ENCODE measurements at places on chromosomes 6 and 20. TPM values are rescaled to one million over a fixed set of nuclear protein-coding genes. Genes with fewer than 3 reads are reported as not detected.

GRCh38 chr20:52410731-52411234 lies 219.2 kb upstream of the ZFP64 start:
- DNase-seq: no peak
- H3K27me3 ChIP-seq: no peaks in the 10 kb centered on the region
- peak overlapping the region; percentile 30 for H3K4me3 ChIP-seq
- H3K4me1 ChIP-seq: peaks cover 62% of the 10 kb centered on the region
- peak overlapping the region; percentile 94 for H3K27ac ChIP-seq

C6orf58 gene
- not detected for total RNA-seq

DNA sequence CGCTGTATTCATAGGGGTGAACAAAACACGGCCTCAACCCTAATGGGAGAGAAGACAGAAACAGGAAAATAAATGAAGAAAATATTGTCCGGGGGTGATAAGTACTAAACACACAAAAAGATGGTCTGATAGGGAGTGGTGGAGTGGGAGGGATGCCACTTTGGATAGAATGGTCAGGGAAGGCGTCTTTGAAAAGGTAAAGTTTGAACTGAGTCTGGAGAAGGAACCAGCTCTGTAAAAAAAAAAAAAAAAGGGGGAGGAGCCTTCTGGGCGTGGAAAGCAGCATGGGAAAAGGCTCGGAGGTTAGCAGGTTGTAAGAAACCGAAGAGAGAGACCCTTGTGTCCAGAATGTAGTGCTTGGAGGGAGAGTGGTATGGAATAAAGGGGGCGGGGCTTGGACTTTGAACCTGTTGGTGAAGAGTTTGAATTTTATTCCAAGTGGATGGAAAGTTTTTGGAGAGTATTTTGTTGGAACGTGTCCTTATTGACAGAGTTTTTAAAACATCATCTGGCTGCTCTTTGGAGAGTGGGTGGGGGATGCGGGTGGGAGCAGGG lies 1.8 kb downstream of the CHMP4B start:
- peak overlapping the region; percentile 74 for H3K4me3 ChIP-seq
- H3K36me3 ChIP-seq: no peaks in the 10 kb centered on the region
- no peak for DNase-seq
- peaks cover 22% of the 10 kb centered on the region for H3K4me1 ChIP-seq
- H3K27me3 ChIP-seq: no peaks in the 10 kb centered on the region

GRCh38 chr6:10407674-10408054 lies 7.2 kb downstream of the TFAP2A start:
- no peak overlapping the region for H3K4me3 ChIP-seq
- no peak overlapping the region for H3K27ac ChIP-seq
- H3K4me1 ChIP-seq: peaks cover 10% of the 10 kb centered on the region
- H3K36me3 ChIP-seq: no peaks in the 10 kb centered on the region
- H3K27me3 ChIP-seq: peaks cover 9% of the 10 kb centered on the region

DNA sequence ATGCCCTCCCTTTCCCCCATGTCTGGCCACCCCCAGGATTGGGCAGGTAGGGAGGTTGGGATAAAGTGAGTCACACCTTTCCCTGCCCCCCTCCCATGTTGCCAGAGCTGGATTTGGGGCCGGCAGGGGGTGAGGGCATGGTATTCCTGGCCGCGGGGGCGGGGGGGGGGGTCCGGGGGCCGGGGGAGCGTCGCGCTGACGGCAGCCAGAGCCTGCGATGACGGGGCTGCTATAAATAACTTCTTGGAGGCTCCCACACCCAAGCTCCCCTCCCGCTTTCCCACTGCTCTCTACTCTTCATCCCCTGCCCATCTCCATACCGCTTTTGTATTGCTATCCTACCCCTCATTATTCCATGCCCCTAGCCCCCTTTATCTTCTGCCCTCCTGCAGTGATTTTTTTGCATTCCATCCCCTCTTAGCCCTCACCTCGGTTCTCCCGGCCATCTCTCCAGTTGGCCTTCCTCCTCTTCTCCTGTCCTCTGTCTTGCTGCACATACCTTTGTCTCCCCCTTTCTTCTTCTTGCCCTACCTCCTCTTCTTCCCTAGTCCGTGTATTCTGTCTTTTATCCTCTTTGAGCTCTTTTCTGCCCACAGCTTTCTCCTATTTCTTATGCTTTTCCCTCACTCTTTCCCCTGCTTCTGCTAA lies 13.8 kb downstream of the SYNGAP1 start:
- H3K27me3 ChIP-seq: no peaks in the 10 kb centered on the region
- peaks cover 41% of the 10 kb centered on the region for H3K4me1 ChIP-seq
- H3K36me3 ChIP-seq: peaks cover 5% of the 10 kb centered on the region
- H3K27ac ChIP-seq: peak overlapping the region; percentile 15
- H3K4me3 ChIP-seq: no peak overlapping the region
- no peak for DNase-seq

GRCh38 chr20:41142919-41143318 lies 5.6 kb downstream of the PLCG1 start:
- H3K27ac ChIP-seq: peak overlapping the region; percentile 91
- no peaks in the 10 kb centered on the region for H3K27me3 ChIP-seq
- peaks cover 81% of the 10 kb centered on the region for H3K4me1 ChIP-seq

GRCh38 chr6:49979584-49979983 lies 10.2 kb upstream of the DEFB113 start:
- no peaks in the 10 kb centered on the region for H3K4me1 ChIP-seq
- no peak overlapping the region for H3K4me3 ChIP-seq
- H3K27me3 ChIP-seq: no peaks in the 10 kb centered on the region
- DNase-seq: no peak

IFT52 gene
- total RNA-seq: 16.4 TPM

GRCh38 chr20:8425016-8425415 lies 292.9 kb downstream of the PLCB1 start:
- no peaks in the 10 kb centered on the region for H3K27me3 ChIP-seq
- no peaks in the 10 kb centered on the region for H3K4me1 ChIP-seq
- no peak for DNase-seq
- no peak overlapping the region for H3K27ac ChIP-seq

PTCRA gene
- 0.93 TPM for total RNA-seq

GRCh38 chr6:44386364-44386928 lies 1.1 kb upstream of the CDC5L start:
- no peaks in the 10 kb centered on the region for H3K36me3 ChIP-seq
- DNase-seq: no peak
- peaks cover 29% of the 10 kb centered on the region for H3K4me1 ChIP-seq
- no peaks in the 10 kb centered on the region for H3K27me3 ChIP-seq
- H3K4me3 ChIP-seq: peak overlapping the region; percentile 71

DNA sequence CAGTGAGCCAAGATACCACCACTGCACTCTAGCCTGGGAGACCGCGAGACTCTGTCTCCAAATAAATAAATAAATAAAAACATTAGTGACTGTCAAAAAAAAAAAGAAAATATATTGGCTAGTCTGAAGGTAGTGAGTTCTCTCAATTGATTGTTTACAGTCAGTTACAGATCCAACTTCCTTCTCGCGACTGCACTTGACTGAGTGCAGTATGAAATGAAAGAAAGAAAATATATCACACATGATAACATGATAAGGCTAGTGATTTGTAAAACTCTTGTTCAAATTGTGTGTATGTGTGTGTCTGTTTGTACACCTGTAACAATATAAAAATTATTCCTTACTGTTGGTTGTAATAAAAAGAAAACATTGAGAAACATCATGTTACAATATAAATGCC lies 7.9 kb downstream of the R3HDML start:
- H3K27me3 ChIP-seq: no peaks in the 10 kb centered on the region
- no peak overlapping the region for H3K27ac ChIP-seq
- DNase-seq: no peak
- no peaks in the 10 kb centered on the region for H3K36me3 ChIP-seq
- no peaks in the 10 kb centered on the region for H3K4me1 ChIP-seq

DNA sequence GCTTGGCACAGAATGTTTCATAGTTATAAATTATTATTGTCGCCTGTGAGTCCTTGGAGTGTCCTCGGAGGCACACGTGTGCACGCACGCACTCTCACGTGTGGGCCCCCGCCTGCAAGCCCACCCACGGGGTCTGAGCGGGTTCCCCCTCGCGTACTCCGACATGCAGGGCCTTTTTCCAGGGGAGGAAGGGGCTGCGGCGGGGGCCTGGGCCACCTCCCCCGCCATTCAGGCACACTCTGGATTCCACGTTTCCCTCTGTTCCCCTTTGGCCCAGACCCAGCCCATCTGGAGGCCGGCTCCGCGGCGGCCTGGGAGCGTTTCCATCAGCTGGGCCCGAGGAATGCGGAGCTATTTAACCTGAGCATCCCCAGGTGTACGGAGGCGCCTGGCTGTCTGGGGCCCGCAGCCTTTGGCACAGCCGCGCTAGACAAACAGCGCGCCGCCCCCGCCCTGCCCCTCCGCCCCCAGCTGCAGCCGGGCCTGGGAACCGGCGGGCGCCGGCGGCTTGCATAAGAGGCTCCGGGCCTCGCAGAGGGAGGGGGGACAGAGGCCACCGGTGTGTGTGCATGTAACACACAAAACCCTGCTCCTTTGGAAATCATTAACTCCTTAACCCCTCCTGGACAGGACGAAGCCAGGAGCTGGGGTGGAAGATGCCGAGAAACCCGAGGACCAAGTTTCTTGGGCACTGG lies 3.3 kb downstream of the ID1 start:
- DNase-seq: no peak
- no peaks in the 10 kb centered on the region for H3K36me3 ChIP-seq
- H3K27me3 ChIP-seq: peaks cover 11% of the 10 kb centered on the region

DNA sequence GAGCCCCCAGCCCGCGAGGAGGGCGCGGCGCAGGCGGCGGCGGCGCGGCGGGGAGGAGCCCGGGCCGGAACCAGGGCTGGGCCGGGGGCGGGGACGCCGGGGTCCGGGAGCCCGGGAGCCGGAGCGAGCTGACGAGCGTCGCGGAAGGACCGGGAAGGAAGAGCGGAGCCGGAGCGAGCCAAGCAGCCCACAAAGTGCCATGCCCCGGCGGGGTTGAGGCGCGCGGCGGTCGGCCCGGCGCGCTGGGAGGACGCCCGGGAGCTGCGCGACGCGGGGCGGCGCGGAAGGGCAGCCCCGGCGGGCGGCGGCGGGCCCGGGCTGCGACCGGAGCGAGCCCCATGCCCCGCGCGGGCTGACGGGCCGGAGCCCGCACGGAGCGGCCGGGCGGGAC lies 289 bp downstream of the FOXP4 start:
- peaks cover 2% of the 10 kb centered on the region for H3K27me3 ChIP-seq
- DNase-seq: peak; percentile 33
- H3K27ac ChIP-seq: no peak overlapping the region
- H3K4me3 ChIP-seq: no peak overlapping the region
- H3K4me1 ChIP-seq: peaks cover 20% of the 10 kb centered on the region

ID4 gene
- total RNA-seq: not detected

- no peak overlapping the region for H3K27ac ChIP-seq
- H3K4me3 ChIP-seq: no peak overlapping the region
- no peaks in the 10 kb centered on the region for H3K4me1 ChIP-seq
- H3K36me3 ChIP-seq: peaks cover 28% of the 10 kb centered on the region
- H3K27me3 ChIP-seq: no peaks in the 10 kb centered on the region
Measured at GRCh38 chr20:34720266-34720665, 16.1 kb downstream of the TP53INP2 start.

GRCh38 chr6:163415620-163416556 lies 1.4 kb downstream of the QKI start:
- no peaks in the 10 kb centered on the region for H3K27me3 ChIP-seq
- H3K4me1 ChIP-seq: peaks cover 28% of the 10 kb centered on the region
- H3K27ac ChIP-seq: peak overlapping the region; percentile 90
- no peaks in the 10 kb centered on the region for H3K36me3 ChIP-seq
- peak; percentile 46 for DNase-seq
- H3K4me3 ChIP-seq: peak overlapping the region; percentile 58

DNA sequence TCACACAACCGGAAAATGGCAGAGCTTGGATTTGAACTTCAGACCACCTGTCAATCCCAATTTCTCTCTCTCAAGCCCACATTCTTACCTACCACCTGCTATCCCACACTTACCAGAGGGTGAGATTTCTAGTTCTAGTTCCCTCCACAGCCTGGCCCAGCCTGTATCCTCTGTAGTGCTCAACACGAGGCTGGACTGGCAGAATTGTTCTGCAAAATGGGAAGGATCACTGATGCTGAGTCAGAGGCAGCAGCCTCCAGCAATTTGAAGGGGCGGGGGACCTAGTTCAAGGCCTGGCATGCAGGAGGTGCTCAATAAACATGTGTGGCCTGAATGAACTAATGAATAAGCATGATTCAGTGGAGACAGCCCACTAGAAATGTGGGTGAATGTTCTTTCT lies 53.6 kb upstream of the TTPAL start:
- no peaks in the 10 kb centered on the region for H3K27me3 ChIP-seq
- H3K4me1 ChIP-seq: no peaks in the 10 kb centered on the region
- DNase-seq: no peak
- no peak overlapping the region for H3K4me3 ChIP-seq

DNA sequence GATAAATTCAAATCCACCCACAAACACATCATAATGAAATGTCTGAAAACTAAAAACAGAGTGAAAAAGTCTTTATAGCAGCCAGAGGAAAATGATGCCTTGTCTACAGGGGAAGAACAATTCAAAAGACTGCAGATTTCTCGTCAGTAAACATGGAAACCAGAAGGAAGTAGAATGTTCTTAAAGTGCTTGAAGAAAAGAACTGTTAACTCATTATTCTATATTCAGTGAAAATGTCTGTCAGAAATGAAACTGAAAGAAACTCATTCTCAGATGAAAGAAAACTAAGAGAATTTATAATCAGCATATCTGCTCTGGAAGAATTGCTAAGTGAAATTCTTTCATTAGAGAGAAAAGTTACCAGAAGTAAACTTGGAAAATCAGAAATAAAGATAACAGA lies 416.1 kb downstream of the TBC1D32 start:
- H3K36me3 ChIP-seq: no peaks in the 10 kb centered on the region
- no peak overlapping the region for H3K27ac ChIP-seq
- H3K4me1 ChIP-seq: no peaks in the 10 kb centered on the region
- H3K4me3 ChIP-seq: no peak overlapping the region

GRCh38 chr6:33827546-33828451 lies 24.0 kb upstream of the MLN start:
- H3K27ac ChIP-seq: no peak overlapping the region
- DNase-seq: no peak
- no peaks in the 10 kb centered on the region for H3K36me3 ChIP-seq
- H3K4me1 ChIP-seq: no peaks in the 10 kb centered on the region

DNA sequence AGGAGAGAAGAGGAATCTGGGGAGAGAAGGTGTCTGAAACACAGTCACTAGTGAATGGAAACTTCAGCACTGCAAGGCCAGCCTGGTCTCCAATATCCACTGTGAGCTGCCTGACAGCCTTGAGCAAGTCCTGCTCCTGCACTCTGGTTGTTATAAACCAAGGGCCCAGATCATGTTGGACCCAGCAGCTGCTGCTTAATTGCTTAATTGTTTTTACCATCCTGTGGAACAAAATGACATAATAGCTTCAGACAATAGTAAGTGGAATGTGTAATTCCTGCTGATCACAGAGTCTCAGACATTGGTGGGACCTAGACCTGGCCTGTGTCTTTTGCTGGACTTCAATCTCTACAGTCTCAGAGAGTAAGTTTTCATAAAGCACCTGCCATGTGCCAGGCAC lies 833.7 kb downstream of the TFAP2A start:
- no peak overlapping the region for H3K4me3 ChIP-seq
- no peaks in the 10 kb centered on the region for H3K27me3 ChIP-seq
- no peak overlapping the region for H3K27ac ChIP-seq
- no peaks in the 10 kb centered on the region for H3K4me1 ChIP-seq
- no peaks in the 10 kb centered on the region for H3K36me3 ChIP-seq

ARG1 gene
- total RNA-seq: not detected

CLVS2 gene
- total RNA-seq: not detected

Data from naive thymus-derived CD4-positive, alpha-beta T cell (primary cell).